Left cardiac atrium (tissue), 4 donors: ENCODE measurements at places on chromosomes 1 and 21. TPM values are rescaled to one million over a fixed set of nuclear protein-coding genes. Genes with fewer than 3 reads are reported as not detected.
A peak's percentile ranks its signal among the peaks of the same experiment; 100 is the strongest.

Gene HMGCS2
- total RNA-seq = 20.2 TPM

Gene TMPRSS2
- not detected for total RNA-seq

Gene VCAM1
- 7.6 TPM for total RNA-seq

Gene VTCN1
- not detected for total RNA-seq

Gene USH2A
- 3.9 TPM for total RNA-seq

Gene CCT3
- 128 TPM for total RNA-seq

Gene DPH5
- 28.7 TPM for total RNA-seq

Gene RHCE
- 0.65 TPM for total RNA-seq

Gene PBXIP1
- 58.8 TPM for total RNA-seq

Gene INKA2
- total RNA-seq = 31.7 TPM

DNA sequence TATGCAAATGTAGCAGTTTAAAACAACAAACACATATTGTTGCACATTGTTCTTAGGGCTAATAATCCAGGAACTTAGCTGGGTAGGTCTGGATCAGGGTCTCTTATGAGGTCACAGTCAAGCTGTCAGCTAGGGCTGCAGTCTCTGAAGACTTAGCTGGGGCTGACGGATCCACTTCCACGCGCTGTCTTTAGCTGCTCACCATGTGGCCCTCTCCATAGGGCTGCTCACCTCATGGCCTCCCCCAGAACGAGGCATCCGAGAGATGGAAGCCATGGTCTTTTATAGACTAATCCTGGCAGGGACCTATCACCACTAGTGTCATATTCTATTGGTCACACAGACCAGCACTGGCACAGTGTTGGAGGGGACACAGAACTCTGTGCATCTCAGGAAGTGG, 8.7 kb upstream of the OXCT2 start:
- DNase-seq = no peak

- DNase-seq = no peak
These were observed 102.8 kb downstream of the CASZ1 start for GRCh38 chr1:10693497-10694273.

- DNase-seq = no peak
These were observed 305.1 kb downstream of the NPHP4 start for GRCh38 chr1:5686925-5687706.

- DNase-seq = no peak
These were observed 9.5 kb downstream of the PSMB4 start for GRCh38 chr1:151408891-151409290.

DNA sequence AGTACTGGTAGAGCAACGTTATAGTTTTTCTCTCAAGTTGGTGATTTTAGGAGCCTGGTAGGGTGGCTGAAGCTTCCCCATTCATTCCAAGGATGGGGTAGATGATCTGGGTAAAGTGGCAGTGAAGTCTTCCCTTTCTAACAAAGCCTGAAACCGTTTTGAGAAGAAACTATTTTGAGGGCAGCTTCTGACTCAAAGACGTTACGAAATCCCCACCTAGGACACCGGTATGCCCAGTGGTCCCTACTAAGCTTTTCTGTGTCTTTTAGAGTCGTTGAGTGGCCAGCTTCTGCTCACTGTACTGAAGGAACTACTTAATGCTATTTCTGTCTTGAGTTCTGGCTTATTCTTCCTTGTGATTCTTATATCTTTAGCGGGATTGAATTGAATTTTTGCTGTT, 1.4 kb downstream of the WDTC1 start:
- DNase-seq = no peak

GRCh38 chr1:202208351-202208857, 14.8 kb downstream of the LGR6 start:
- no peak for DNase-seq

- DNase-seq = no peak
These were observed 31.1 kb downstream of the LDLRAD2 start for GRCh38 chr1:21843208-21843607.

DNA sequence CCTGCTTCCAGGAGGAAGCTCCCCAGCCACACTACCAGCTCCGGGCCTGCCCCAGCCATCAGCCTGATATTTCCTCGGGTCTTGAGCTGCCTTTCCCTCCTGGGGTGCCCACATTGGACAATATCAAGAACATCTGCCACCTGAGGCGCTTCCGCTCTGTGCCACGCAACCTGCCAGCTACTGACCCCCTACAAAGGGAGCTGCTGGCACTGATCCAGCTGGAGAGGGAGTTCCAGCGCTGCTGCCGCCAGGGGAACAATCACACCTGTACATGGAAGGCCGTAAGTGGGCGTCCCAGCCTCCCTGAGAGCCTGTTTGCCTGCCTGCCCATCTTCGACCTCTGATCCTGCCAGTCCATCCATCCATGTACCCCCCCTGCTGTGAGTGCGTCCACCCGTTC, 3.6 kb downstream of the ECM1 start:
- DNase-seq = no peak

- no peak for DNase-seq
These were observed 32.6 kb downstream of the GIPC2 start for GRCh38 chr1:78078358-78078757.

DNA sequence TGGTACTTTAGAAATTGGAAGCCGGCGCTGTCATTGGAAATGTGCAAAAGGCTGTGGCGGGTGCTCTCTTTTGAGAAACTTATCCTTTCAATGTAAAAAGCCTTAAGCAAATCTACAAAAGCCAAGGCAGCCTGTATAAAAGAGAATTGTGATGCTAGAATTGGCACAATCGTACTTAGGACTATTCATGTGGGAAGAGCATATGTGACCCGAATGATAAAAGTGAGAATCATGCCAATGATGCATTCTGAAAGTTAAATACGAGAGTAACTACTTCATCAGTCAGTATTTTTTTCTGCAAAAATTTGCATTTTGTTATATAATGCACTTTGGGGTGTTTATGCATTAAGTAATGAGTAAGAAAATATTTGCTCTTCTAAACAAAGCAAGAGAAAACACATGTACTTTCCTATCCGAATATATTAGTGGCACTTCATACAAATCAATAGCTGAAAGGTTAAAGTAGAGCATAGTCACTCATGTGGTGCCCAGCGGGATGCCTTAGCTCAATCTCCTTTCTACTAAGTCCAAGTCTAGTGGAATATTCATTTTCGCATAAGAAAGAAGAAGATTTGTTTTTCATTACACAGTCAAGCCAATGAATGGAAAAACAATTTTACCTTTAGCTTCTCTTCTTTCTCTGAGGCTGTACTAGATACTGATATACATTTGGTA, 1256.6 kb upstream of the B3GALT2 start:
- no peak for DNase-seq

DNA sequence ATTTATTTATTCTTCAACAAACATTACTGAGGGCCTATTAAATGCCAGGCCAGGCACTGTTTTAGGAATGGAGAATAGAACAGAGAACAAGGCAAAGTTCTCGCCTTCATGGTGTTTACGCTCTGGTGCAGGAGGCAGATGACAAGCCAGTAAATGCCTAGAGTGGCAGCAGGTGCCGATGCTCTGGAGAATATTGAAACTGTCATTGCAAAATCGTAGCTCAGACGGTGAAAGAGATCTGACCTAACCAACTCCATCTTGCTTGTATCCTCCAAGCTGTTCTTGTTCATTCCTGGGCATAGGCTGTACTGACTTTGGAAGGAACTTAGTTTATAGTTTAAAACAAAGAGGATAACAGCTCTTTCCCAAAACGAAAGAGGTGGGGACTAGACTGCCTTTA, 13.5 kb upstream of the ENO1 start:
- no peak for DNase-seq

DNA sequence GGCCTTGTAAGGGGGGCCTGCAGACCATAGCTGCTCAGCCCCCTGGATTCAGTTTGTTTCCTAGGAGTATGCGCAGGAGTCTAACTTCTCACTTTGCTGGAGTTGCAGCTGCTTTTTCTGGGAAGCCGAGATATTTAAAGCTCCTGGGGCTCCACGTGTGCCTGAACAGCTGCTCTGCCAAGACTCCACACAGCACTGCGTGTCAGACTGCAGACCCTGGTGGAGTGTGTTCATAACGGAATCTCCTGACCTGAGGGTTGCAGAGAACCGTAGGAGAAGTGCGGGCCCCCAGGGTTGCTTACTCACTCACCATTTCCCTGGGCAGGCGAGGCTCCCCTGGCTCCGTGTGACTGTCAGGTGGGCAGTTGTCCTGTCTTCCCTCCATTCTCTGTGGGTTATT, 474.3 kb upstream of the TMPRSS15 start:
- no peak for DNase-seq

DNA sequence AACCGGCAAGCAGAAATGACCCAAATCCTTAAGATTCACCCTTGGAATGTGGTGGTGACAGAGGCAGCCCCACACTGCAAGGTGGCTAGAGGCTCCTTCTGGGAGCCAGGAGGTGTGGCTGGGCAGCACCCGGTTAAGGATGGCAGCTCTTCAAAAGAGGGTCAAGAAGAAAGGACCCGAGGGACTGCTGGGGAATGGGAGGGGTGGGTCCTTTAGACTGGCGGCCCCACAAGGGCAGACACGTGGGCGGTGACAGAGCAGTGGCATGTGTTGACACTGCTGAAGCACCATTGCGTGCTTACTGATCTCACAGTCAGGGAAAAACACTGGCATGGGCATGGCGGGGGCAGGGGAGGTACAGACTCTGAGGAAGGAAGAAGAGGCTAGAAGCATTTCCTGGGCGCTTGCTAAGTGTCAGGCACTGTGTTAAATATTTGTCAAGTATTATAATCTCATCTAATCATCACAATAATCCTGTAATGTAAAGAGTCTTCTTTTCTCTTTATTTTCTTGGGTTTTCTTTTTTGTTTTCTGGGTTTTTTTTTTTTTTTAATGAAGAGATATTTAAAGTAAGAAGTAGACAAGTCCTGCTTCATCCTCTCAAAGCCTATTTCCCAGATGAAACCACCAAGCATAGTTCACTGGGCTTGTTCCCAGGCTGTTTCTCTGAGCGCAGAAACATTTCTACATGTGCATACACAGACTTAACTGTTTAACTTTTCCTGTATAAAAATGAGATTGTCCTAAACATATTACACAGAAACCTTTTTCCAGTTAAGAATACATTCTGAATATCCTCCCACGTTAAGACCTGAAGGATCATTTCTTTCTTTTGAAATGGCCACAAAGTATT, 165.8 kb upstream of the EDN2 start:
- DNase-seq = peak; percentile 59

- no peak for DNase-seq
These were observed 19.0 kb upstream of the AGO1 start for GRCh38 chr1:35863881-35864625.

DNA sequence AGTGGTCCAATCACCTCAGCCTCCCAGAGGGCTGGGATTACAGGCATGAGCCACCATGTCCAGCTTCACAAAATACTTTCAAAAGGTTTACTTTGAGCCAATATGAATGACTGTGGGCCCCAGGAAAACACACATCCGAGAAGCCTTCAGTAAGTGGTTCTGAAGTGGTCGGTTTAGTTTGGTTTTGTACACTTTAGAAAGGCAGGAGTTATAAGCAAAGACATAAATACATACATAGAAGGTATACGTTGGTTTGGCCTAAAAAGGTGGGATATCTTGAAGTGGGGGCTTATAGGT, 3.2 kb upstream of the MIB2 start:
- no peak for DNase-seq

DNA sequence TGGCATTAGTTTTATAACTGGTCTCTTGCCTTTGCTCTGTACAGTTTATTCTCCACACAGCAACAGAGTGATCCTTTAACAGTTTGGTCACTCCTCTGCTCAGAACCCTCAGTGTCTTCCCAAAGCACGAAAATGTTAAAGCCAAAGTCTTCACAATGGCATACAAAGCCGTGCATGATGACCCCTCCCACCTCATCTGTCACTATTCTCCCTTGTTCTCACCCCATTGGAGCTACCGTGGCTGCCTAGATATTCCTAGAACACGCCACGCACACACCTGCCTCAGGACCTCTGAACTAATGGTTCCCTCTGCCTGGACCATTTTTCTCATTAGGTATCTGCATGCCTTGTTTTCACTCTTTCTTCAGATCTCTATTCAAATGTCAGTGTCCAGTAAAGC, 8.6 kb upstream of the SEMA4A start:
- no peak for DNase-seq

- DNase-seq = no peak
These were observed 96.9 kb downstream of the ATP6V1G3 start for GRCh38 chr1:198443365-198444233.

DNA sequence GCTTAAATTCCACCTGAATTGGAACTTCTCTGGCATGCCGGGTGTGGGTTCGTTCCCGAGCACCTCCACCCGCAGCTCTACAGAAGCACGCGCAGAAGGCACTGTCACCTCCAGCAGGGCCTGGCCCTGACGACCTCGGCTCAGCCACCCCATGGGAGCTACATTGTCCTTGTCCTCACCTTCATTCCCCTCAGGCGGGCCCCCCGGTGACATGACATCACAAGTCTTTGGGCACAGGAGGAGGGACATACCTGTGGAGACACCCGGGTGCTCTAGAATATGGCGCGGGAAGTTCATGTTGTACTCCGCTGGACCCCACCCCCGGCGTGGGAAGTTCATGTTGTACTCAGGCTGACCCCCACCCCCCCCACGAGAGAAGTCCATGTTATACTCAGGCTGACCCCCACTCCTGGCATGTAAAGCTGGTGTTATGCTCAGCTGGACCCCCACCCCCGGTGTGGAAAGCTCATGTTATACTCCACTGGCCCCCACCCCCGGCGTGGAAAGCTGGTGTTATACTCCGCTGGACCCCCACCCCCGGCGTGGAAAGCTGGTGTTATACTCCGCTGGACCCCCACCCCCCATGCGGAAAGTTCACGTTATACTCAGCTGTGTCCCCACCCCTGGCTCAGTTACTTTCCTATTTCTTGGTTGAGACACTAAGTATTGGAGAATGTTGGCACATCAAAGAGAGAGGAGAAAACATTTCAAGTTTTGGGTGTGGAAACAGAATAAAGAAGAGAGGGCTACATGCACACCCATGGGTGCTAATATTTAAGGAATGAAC, 37.6 kb downstream of the UMODL1 start:
- DNase-seq = no peak

GRCh38 chr1:160862203-160863060, at the start of gene CD244:
TSS of gene CD244 (minus strand) at chr1:160862887. CDS start at chr1:160862677, 210 bp downstream.
- peak; percentile 31 for DNase-seq

DNA sequence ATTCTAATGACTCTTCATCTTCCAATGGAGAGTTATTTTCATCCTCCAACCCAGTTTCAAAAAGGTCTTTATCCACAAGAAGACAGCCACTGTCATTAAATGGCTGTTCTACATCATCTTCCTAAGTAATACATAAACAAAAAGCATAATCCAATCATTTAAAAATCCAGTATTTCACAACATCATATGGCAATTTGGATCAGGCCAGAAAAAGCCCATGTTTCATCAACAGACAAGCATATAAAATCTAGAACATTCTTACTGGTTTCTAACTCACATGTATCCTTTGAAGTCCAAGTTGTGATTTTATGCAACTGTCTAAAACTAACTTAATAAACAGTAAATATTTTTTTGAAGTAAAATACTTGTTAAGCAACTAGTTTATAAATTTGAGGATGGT, 6.6 kb downstream of the CLSPN start:
- DNase-seq = no peak

DNA sequence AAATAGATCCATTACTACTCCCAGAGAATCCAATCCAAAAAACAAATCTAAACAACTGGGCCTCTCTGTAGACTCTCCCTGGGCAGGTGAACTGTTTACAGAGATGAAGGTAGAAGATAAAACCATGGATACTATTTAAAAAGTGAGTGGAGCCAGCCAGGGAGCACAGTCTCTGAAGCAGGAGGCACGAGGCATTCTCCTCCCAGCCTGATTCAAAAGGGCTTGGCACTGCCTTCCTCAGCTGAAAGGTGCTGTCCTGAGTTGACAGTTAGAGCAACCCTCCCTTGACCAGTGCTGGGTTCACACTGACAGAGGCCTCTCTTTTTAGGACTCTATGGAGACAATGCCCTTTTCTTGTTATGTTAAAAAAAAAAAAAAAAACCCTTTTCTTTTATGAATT, 36.8 kb downstream of the HENMT1 start:
- DNase-seq = no peak
